ENCODE measurements at places on chromosomes 5 and 9.

DNA sequence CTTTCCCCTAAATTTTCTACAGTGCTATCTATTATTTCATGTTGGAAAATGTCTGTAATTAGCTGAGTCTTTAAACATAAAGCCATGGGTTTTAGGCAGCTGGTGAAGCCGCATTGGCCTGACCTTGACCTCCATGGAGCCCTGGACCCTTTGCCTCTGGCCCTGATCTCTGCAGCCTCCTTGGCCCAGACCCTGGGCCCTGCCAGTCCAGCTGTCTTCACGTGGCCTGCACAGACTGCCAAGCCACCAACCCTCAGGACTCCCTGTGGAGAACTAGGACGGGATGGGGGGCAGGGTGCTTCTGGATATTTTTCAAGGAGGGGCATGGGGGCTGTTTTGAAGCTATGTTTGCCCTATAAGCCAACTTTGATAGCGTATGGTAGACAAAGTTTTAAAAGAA, 29.8 kb upstream of the PPARGC1B start:
- DNase-seq = no peak

GRCh38 chr9:32011049-32011448, 373.4 kb upstream of the ACO1 start:
- DNase-seq = no peak

DNA sequence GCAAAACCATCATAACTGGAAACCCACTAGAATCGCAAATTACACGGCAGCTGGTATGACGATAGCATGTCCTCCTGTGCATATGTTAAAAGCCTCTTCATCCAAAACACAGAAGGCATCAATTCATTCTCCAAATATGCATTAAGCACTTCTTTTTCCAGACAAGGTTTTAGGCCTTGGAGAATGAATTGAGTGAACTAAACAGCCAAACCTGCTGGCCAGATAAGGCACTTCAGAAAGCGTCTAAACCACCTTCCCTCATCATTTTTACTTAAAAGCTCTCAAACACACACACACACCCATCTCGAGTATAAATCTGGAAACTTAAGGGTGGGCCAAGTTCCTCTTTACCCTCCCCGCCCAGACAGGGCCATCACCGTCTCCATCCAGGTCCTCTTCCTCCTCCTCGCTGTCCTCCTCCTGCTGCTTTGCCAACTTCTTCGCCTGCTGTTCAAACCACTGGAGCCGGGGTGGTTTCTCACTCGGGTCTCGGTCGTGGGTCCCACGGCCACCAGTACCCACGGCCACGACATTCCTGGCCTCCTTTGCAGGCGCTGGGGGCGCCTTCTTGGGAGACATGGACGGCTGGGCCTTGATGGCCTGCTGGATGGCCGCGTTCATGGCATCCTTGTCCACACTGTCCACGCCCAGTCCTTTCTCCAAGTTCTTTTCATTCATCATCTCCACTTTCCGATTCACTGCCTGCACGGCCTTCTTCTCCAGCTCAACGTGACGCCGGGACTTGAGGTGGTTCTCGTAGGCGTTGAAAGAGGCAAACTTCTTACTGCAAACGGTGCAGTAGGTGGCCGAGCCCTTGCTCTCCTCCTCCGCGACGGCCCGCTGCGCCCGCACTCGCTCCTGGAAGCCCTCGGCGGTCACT, 696 bp downstream of the ZNF622 start:
- no peak for DNase-seq

DNA sequence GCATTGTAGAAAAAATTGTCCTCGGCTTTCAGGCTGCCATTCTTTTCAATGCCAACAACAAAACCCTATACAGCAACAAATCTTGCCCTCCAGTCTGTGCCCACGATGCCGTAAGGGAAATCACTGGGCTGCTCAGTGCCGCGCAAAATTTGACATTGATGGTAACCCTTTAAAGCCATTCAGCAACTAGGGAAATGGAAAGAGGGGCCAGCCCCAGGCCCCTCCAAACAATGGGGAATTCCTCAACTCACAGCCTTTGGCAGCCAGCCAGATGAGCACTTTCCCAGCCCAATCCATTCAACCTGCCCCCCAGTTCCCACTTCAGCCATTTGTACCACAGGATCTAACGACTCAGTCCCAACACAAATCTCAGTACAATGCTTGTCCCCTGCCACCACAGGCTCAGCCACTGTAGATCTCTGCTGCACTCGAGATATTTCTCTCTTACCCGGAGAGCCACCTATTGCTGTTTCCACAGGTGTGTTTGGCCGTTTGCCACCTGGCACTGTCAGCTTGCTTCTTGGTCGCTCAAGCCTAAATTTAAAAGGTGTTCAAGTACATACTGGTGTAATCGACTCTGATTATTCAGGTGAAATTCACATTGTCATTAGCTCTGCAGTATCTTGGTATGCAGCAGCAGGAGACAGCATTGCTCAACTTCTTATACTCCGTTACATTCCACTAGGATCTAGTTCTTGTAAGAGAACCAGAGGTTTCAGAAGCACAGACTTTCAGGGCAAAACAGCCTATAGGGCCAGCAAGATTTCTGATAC, 103.3 kb downstream of the SYK start:
- DNase-seq = no peak
